Upper lobe of right lung (tissue), 1 donor: ENCODE measurements at places on chromosomes 6 and 20.

- DNase-seq = no peak
These were observed 245.1 kb downstream of the FOXA2 start for GRCh38 chr20:22339091-22339881.

DNA sequence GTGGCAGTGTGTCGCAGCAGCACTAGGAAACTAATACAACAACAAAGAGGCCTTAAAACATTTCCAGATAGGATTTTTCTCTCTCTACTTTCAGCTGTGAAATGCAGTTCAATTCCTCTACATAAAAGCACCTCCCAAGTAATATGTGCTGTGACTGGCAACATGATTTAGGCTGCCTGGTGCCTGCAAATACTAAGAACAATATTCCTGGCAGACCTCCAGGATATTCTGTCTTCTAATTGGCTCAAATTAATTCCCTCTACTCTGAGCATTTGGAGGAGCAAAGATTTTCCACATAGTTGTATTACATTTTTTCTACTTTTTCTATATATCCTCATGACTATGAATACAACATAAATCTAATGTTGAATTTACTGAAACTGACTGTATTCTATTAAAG, 33.2 kb downstream of the SCGN start:
- no peak for DNase-seq

- no peak for DNase-seq
These were observed 40.0 kb upstream of the ANKRD60 start for GRCh38 chr20:58268421-58268821.

DNA sequence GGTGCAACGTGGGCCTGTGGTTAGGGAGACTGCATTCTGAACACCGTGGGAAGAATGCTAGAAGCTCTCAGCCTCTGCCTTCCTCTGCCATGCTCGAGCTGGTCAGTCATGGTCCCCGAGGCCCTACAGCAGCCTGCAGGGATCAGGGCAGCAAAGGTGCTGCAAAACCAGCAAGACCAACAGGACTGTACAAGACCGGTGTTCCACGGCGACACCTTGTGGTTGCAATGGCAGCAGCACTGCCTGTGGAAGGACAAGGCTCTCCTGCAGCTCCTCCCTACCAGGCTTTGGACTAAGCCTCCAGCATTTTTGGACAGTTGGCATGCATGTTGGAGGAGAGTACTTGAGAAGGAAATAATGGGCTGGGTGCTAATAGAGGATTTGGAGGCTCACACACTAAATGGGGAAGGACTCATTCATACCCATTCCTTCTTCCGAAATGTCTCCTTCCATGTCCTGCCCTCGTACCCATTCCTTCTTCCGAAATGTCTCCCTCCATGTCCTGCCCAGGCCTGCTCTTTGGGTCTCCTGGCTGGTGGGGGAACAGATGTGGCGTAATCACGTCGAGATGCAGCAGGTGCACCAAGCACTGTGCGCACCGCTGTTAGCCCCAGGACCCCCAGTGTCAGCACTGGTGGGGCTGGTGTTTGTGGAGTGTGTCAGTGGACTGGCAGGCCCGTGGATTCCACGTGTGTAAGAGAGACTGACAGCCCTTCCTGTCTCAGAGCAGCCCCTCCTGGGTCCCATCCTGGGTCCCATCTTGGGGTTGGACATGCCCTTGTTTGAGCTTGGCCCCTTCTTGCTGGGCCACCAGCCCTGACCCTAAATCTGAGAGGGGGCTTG, 18.6 kb upstream of the MYT1 start:
- DNase-seq = peak; percentile 30
